ENCODE measurements at places on chromosomes 12 and 14.

DNA sequence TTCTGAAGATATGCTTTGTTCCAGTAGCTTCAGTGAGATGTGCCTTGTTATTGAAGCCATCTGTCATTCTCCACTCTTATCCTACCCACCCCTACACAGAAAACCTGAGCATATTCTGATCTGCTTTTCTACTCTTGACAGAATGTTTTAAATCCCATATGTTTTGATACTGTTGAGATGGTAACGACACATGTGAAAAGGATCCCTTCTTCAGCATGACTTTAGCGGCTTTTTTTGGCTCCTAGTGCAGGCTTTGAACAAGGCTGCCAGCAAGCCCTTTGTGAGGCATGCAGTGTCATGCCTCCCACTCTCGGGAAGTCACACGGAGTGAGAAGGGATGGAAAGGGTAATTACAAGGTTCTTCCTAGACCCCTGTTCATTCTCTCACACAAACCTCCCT, 228.8 kb upstream of the RGS6 start:
- peak; percentile 52 for DNase-seq

GRCh38 chr12:43978556-43978955, 142.7 kb downstream of the TMEM117 start:
- no peak for DNase-seq

DNA sequence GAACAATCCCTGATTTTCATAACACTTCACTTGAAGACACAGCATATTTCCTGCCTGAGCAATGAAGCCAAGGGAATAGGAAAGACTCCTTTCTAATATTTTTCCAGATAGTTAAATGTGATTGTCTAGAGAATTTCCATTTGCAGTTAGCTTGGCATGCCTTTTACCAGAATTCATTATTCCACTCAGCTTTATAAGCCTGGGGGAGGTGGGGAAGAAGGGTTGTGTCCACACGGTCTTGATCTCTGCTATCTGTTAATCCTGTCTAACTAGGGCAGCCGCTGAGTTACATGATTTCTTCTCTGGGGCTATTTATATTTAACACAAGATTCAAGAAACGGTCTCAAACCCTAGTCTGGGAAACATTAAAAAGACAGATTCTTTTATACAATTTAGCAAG, 146.6 kb upstream of the FSCB start:
- DNase-seq = no peak

DNA sequence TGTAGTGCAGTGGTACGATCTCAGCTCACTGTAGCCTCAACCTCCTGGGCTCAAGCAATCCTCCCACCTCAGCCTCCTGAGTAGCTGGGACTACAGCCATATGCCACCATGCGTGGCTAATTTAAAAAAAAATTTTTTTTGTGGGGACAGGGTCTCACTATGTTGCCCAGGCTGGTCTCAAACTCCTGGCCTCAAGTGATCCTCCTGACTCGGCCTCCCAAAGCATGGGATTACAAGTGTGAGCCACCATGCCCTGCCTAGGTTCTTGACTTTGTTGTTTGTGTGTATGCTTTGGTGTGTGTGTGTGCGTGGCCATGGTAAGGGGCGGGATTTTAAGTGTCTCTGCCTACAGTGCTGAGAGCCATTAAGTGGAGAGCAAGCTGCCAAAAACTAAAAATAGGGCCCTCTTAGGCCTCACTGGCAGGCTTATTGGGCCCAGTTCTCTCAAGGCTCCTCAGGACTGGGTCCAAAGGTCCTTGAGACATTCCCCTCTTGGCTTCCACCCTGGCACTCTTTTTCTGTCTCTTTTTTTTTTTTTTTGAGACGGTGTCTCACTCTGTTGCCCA, 5.1 kb downstream of the COX14 start:
- DNase-seq = no peak

DNA sequence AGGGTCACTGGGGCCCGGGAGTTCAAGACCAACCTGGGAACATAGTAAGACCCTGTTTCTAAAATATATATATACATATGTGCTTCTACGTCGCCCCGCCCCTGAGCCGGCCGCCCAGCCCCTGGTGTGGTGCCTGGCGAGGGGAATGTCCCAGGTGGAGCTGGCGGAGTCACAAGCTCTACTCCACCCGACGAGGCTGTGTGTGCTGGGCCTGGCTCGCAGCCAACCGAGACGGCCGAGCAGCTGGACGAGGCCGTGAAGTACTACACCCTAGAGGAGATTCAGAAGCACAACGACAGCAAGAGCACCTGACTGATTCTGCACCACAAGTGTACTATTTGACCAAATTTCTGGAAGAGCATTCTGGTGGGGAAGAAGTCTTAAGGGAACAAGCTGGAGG, 22.1 kb upstream of the ITPK1 start:
- no peak for DNase-seq

- peak; percentile 51 for DNase-seq
These were observed 45.8 kb upstream of the HMGA2 start for GRCh38 chr12:65778258-65779090.

GRCh38 chr14:100042286-100042685, 22.9 kb upstream of the EVL start:
- DNase-seq = no peak

- no peak for DNase-seq
These were observed 77.0 kb upstream of the FOXN3 start for GRCh38 chr14:89493877-89494634.

DNA sequence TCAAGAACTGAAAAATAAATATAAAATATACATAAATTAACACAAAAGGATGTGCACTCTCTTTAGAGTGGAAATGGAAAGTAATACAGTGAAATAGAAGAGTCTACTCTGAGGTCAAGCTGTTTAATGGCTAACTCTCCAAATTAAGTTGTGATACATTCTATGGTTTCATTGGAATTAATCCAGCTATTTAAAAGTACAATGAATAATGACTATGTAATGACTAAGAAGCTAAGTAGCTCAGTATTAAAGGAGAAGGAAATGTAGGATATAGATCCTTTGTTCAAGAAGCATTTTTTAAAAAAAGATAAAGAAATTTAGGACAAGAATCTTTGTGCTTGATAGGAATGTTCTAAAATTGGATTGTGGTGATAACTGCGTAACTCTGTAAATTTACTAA, 85.3 kb downstream of the LRP6 start:
- no peak for DNase-seq

DNA sequence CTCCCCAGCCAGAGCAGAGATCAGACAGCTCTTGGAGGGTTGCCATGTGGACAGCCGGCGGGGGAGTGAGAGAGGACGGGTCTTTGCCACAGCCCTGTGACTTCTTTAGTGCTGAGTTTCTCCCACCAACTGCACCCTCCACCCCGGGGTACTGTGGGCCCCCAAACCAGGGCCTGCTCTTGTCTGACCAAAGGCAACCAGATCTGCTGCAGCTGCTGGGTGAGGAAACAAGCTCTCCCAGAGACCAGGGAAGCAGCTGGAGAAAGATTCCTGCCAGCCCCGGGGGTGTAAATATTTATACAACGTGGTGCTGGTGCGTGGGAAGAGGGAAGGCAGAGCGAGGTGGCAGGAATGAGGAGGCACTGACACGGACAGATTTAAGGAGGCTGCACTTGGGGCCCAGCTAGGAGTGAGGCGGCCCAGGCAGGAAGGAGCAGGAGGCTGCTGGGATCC, 14.3 kb upstream of the ZFP36L1 start:
- peak; percentile 86 for DNase-seq

GRCh38 chr14:85186082-85186481, 343.9 kb upstream of the FLRT2 start:
- no peak for DNase-seq

DNA sequence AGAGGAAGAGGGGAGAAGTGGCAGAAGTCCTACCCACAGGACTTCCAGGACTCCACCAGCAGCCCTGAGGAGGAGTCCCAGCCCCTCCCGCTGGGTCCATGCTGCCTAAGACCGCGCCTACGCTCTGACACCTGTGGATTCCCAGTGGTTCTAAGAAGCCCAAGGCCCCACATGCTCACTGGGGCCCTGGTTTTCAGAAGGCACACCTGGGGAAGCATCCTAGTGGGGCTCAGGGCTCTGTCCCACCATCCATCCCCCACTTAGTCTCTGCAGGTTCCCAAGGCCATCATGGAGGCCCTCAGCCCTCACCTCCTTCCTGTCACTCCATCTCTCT, 32.6 kb downstream of the ACTN1 start:
- DNase-seq = no peak

- no peak for DNase-seq
These were observed 1.2 kb downstream of the POU6F1 start for GRCh38 chr12:51216642-51217041.

GRCh38 chr12:6570264-6570887, 2.3 kb upstream of the NOP2 start:
- peak; percentile 48 for DNase-seq

- DNase-seq = no peak
These were observed 250.4 kb downstream of the TMTC2 start for GRCh38 chr12:82937151-82937550.

DNA sequence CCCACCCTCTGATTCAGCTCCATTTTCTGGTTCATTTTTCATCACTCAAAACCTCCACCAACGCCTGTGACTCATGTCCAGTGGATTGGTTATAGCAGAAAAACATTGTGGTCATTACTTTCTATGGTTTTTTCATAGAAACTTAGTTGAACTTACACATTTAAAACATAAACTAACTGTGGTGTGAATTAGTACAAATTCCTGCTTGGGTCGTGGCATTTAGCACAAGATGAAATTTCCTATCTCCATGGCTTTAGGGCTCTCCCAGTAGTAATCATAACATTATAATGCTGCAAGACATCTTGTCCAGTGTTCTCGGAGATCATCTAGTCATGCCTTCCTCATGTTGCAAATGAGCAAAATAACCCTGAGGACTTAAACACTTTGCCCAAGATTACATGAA, 7.1 kb downstream of the RNASE7 start:
- DNase-seq = no peak

DNA sequence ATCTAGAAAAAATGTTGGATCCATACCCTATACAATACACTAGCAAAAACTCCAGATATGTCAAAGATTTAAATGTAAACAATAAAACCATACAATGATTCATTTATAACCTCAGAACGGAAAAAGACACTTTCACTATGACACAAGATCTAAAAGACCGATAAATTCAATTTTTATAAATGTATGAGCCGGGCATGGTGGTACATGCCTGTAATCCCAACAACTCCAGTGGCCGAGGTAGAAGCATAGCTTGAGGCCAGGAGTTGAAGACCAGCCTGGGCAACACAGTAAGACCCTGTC, 2.5 kb upstream of the SOS2 start:
- no peak for DNase-seq

- no peak for DNase-seq
These were observed 46.9 kb upstream of the IGF1 start for GRCh38 chr12:102527171-102527720.

DNA sequence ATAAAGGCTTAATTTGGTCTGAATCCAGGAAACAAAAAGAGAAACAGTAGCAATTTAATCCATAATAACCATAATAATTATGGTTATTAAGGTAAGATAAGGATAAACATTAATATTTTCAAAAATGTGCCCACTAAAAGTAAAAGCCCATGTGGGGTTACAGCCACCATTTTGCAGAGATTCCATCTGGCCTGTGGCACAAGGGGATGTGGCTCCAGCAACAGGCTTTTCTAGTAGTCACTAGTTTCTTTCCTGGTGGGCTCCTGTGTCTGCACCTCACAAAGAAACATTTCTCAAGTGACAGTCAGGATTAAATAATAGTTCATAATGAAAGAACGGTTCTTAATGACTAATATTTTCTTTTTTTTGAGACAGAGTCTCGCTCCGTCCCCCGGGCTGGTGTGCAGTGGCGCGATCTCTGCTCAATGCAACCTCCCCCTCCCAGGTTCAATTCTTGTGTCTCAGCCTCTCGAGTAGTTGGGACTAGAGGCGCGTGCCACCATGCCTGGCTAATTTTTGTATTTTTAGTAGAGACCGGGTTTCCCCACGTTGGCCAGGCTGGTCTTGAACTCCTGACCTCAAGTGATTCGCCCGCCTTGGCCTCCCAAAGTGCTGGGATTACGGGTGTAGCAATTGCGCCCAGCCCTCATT, 32.2 kb downstream of the GPR19 start:
- DNase-seq = no peak

DNA sequence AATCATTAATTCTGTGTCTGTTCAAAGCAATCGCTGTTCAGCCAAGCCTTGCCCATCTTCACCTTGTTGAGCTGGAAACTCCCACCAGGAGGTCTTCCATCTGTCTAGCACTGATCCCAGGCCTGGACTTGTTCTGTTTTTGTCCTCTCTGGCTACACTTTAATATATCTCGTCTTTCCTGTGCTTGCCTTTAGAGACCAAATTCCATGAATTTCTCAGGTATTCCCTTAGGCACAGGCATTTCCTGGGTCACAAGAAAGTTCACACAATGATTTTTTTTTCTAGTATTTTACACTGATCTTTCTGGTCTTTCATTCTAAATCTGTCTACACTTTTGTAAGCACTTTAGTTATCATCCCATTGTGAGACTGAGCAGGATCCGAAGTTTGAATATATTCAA, 116.4 kb upstream of the CCND2 start:
- no peak for DNase-seq

- peak; percentile 80 for DNase-seq
These were observed 10.1 kb downstream of the NUDT4 start for GRCh38 chr12:93387780-93388179.

GRCh38 chr12:70400124-70400523, 34.0 kb downstream of the KCNMB4 start:
- no peak for DNase-seq

DNA sequence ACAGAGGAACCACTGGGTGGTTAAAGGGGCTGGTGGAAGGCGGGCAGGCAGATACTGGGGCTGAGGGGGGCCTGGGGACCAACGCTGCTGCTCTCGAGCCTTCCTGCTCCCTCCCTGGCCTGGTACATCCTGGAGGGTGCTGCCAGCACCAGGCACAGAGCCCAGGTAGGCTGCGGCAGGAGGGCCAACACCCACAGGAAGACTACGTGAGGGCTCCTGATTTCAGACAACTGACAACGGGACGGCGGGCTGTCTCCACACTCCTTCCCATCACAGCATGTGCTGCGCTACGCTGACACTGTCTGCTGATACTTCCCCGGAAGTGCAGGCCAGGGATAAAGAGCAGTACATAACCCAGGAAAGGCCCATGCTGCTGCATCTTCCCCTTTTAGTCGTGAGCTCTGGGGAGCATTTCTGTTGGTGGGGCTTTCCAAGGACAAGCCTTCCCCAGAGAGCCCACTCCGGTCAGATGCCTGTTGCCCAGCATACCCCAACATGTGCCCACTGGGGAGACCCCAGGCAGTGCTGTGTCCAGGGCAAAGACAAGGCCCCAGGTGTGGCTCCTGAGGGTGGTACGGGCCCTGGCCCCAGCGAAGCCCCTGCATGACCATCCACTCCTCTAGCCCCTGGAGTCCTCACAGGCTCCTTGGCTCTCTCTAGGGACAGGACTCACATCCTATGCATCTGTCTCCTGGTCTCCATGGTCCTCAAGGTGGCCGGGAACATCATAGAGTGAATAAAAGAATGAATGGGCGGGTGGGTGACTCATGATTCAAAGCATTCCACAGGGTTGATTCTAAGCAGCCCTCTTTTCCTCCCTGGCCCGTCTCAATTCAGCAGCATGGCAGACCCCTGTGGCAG, 38.0 kb downstream of the CHGA start:
- peak; percentile 62 for DNase-seq
